ENCODE measurements at places on chromosomes 12 and 14.

DNA sequence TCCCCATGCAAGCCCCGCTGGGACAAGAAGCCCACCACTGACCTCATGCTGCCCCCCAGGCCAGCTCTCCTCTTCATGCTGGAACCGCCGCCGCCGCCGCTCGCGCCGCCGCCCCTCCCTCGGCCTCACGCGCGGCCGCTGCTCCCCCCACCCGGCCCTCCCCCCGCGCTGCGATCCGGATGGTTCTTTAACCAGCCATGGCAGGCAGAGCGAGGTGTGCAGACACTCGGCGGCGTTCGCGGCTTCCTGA, at the start of gene DCAF5:
TSS of gene DCAF5 (minus strand) at position 218 of the 250 bp plus-strand sequence. CDS start at position 77, 141 bp downstream.
- no peak for DNase-seq

DNA sequence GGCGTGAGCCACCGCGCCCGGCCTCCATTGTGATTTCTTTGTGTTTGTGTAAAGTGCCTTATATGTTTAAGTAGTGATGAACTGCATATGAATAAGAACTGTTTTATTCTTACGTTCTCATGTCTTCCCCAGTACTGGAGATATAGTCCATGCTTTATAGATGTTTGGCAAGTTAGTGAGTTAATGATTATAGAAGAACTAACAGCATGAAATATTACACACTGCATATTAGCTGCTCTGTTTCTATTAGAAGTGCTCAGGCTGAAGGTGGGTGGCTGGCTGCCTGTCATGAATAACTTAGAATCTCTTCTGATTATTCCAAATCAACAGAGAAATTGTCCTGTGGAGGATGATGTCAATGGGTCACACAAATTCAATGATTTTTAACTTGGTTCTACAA, 709.4 kb downstream of the GALC start:
- DNase-seq = no peak

GRCh38 chr14:73696466-73697400, 17.5 kb downstream of the PNMA1 start:
- peak; percentile 53 for DNase-seq

DNA sequence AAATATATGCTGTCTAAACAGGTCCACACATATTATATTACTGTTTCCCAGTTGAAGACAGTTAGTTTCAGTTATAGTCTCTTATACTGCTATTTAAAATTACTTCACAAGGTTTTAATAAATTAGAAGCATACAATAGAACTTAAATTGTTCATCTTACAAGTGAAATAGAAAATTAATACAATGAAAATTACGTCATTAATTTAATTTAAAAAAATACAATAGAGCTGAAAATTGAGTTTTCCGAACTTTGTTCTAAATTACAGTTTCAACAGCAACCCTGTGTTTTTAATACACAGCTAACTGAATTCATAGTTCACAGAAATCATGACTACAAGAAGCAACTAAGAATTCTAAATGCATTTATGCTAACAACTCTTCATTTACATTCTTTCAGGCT, 525.7 kb upstream of the FOXG1 start:
- DNase-seq = no peak

- peak; percentile 42 for DNase-seq
Observed at GRCh38 chr12:25904442-25904841, 54.0 kb upstream of the RASSF8 start.

DNA sequence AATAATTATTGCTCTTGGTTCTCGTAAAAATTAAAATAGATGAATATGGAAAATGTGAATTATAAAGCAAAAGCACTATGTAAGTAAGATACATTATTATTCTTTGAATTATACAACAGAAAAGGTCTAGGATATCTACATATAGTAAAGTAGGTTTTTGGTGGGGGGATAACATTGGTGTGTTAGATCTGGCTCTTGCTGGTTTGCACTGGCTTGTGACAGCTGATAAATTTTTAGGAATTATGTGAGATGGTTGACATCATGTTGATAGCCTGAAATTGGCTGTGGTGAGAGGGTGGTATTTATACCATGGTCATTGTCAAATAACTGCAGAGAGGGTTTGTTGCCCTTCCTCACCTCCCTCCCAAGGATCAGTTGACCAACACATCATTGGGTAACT, 50.7 kb upstream of the BTG1 start:
- no peak for DNase-seq

GRCh38 chr12:82754856-82755255, 68.2 kb downstream of the TMTC2 start:
- no peak for DNase-seq

GRCh38 chr14:101834800-101835547, 73.5 kb downstream of the PPP2R5C start:
- no peak for DNase-seq

DNA sequence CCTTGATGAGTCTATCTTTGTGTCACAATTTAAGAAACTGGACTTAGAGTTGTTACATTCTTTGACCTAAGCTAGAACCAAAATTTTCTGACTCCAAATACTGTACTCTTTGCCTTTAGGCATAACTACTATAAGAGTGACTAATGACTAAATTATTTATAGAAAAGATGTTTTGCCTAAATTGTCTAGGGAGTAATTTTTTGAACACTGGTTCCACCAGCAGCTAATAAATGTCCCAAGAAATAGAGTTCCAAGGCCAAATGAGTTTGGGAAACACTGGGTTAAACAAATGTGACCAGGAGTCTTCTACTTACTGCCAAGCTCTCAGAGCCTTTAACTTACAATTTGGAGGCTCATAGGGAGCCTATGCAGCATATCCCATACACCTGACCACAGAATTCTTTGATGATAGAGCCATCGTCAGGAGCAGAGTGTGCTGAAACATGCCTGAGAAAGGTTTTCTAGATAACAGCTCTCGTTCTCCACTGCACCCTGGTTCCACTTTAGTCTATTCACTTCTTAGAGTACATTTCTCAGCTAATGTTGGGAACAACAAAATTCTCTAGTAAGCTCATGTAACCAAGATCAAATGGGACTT, 215.9 kb upstream of the HMGA2 start:
- peak; percentile 78 for DNase-seq

- DNase-seq = no peak
Observed at GRCh38 chr14:22793976-22794375, 21.3 kb downstream of the SLC7A7 start.

- DNase-seq = no peak
Observed at GRCh38 chr12:19189522-19189921, 60.0 kb downstream of the PLEKHA5 start.

- DNase-seq = no peak
Observed at GRCh38 chr14:104128981-104129380, 9.4 kb upstream of the KIF26A start.

GRCh38 chr14:26841920-26842741, 244.3 kb upstream of the NOVA1 start:
- peak; percentile 98 for DNase-seq

GRCh38 chr14:21136024-21136423, 19.8 kb downstream of the OR5AU1 start:
- DNase-seq = peak; percentile 10

GRCh38 chr14:64364907-64365306, 23.2 kb upstream of the MTHFD1 start:
- peak; percentile 55 for DNase-seq

GRCh38 chr14:89480278-89480677, 63.2 kb upstream of the FOXN3 start:
- DNase-seq = no peak

GRCh38 chr14:29444216-29444615, 483.4 kb downstream of the PRKD1 start:
- DNase-seq = no peak

GRCh38 chr14:94356379-94357056, 31.9 kb downstream of the SERPINA1 start:
- no peak for DNase-seq

DNA sequence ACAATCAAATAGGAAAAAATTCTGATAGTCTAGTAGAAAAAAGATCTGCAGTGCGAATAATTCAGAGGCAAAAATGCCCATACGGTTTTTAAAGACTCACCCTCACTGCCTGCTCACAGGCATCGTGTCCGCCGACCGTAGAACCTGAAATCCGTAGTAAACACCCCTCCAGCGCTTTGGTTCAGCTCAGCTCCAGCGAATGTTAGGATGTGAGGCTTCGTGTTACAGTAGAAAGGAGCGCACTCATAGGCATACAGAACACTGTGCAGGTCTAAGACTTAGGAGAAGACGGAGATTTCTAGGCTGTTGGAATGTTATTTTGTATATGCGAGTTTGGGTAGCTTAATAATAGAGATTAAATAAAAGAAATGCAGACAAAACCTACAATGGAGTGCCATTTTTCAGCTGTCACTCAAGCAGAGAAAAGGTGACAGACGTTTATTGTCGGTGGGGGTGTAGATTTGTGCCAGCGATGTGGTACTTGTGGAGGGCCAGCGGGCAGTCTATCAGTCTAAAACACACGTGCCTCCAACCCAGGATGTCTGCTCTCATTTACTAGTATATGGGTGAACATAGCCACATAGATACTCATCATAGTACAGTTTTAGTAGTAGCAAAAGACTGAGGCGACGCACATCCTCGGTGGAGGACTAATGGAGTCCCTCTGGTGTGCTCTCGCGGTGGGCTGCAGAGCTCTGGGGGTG, 25.7 kb downstream of the SFSWAP start:
- no peak for DNase-seq

DNA sequence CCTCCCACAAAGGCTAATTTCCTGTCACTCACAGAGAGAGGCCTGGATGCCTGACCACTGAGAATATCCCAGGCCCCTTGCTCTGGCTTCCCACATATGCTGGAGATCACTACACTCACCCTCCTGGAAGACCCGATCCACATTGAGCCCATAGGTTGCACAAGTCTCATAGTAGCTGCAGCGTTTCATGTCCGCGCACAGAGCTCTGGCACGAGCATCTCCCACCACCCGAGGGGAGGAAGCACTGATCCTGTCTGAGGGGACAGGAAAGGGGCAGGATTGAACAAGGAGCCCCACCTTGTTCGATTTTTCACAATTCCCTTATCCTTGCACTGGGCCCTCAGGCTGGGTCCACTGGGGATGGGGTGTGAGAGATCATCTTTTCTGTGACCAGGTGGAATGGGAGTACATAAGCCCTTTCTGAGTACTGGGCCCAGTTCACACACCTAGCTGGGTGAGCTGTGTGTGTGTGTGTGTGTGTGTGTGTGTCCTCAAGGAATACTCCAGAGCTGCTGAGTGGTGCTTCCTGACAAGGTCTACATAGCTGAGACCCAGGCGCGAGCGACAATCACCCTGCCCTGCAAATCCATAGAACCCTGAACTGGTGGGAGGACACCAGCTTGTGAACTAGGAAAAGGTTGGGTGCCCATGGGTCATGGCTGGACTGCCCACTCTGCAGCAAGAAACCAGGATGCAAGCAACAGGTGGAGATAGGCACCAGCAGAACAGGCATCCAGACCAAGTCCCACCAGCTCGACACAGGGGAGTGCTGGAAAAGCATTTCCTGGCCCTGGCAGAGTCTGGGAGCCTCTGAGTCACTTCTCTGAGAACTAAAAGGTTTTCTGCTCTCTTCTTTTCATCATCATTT, 5.6 kb downstream of the AGAP2 start:
- DNase-seq = no peak

DNA sequence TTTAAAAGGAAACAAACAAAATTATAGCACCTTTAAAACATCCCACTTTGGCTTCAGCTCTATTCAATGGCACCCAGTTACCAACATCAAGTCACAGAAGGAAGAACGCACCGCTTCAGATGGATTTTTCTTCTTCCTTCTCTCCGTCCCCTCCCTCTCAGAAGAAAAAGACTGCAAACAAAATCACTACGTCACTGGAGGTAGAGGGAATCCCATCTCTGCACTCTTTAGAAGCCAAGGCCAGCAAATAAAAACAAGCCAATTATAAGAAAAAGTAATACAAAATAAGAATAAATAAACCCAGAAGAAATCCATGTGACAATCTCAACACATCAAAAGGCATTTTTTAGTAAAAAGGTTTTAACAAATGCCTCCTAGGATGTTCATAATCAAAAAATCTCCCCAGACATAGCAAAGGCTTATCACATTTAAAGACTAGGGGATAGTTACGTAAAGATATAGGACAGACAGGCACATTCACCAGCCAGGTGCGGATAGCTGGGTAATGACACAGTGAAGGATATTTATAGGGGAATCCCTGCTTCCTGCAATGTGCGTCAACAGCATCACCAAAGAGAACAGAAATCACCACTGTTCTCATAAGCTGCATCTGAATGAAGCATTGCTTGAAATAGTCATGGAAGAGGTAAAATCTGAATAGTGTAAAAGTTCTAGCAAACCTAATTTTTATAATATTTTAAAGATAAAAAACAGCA, 89.4 kb downstream of the R3HDM2 start:
- DNase-seq = peak; percentile 89

GRCh38 chr14:95294834-95295599, 24.7 kb downstream of the CLMN start:
- peak; percentile 66 for DNase-seq

DNA sequence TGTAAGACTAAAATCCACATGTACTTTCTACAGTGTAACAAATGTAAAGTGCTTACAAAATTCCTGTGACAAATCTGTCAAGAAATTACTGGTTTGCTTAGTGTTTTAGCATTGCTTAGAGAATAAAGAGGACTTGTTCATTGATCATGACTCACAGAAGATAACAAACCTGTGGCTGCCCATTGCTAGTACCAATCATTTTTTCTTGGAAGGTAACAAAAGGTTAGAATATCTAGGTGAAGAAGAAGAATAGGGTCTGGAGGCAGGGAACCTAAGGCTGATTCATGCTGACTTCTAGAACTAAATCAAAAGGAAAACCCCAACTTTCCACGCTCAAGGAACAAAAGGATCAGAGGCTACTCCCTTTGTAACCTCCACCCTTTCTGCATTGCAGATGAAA, 232.7 kb upstream of the ABCD2 start:
- no peak for DNase-seq

GRCh38 chr14:49218436-49219092, 367.6 kb downstream of the RPS29 start:
- no peak for DNase-seq

GRCh38 chr12:118015944-118016343, 559 bp upstream of the RFC5 start:
- DNase-seq = no peak

- peak; percentile 47 for DNase-seq
Observed at GRCh38 chr14:62592877-62593276, 452.4 kb downstream of the KCNH5 start.

GRCh38 chr12:115756804-115757203, 520.7 kb downstream of the MED13L start:
- DNase-seq = no peak

- DNase-seq = no peak
Observed at GRCh38 chr12:117328556-117329100, 32.8 kb downstream of the NOS1 start.

DNA sequence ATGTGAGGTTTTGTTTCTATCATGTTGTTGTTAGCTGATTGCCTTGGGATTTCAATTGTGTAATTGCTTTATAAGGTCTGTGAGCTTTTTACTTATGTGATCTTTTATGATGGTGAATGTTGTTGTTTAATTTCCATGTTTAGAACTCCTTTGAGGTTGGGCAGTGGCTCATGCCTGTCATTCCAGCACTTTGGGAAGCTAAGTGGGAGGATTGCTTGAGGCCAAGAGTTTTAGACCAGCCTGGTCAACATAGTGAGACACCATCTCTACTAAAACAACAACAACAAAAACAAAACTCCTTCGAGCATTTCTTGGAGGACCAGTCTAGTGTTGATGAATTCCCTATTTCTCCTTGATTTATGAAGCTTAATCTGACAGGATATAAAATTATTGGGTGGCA, 102.1 kb upstream of the PMCH start:
- no peak for DNase-seq

GRCh38 chr12:31491841-31492598, 98.9 kb downstream of the DENND5B start:
- peak; percentile 88 for DNase-seq

GRCh38 chr12:94779485-94779884, 129.1 kb upstream of the TMCC3 start:
- peak; percentile 97 for DNase-seq

- DNase-seq = no peak
Observed at GRCh38 chr14:38880643-38881524, 222.2 kb downstream of the SEC23A start.
